Right ventricle myocardium superior (tissue), 1 donor: ENCODE measurements at places on chromosomes 5 and 9.

GRCh38 chr5:141917760-141918159 is 5.9 kb upstream of the DELE1 start:
- no peak for DNase-seq

DNA sequence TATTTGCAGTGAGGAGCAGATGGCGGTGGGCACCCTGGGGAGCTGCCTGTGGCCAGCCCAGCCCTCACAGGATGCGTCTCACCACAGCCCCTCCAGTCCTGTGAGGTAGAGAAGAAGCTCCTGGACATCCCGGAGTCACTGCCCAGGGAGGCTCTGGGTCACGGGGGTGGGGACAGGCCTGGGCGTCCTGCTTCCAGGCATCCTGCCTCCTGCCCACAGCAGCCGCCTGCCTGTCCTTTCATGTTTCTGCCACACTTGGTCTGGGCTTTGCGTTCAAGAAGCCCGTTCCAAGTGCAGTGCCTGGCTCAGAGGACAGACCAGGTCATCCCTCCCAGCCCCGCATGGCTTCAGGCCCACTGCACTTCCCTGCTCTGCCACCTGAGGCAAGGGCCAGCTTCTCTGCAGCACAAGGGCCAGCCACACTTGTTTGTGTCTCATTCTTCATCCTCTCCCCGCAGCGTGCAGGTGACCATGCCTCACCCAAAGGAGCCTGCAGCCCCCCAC is 38.2 kb downstream of the ZDHHC11B start:
- no peak for DNase-seq

DNA sequence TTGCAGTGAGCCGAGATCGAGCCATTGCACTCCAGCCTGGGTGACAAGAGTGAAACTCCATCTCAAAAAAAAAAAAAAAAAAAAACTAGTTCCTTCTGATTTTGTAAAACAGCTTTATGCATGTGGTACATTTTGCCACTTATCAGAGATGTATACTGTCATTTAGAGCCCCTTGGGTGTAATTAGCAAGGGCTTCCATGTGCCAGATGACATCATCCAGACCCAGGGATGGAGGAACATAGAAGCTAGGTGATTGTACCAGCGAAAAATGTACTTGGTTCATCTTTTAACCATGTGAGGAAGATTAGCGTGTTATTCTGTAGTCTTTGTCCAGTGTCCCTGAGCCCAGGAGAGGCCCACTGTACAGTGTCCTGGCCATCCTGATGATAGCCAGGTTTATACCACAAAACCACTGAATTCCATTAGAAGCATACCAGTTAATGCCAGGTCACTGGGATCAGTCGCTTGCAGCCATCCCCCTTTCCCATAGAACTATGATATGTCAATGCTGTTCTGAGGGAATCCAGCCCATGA is 239.3 kb upstream of the SGCD start:
- no peak for DNase-seq

DNA sequence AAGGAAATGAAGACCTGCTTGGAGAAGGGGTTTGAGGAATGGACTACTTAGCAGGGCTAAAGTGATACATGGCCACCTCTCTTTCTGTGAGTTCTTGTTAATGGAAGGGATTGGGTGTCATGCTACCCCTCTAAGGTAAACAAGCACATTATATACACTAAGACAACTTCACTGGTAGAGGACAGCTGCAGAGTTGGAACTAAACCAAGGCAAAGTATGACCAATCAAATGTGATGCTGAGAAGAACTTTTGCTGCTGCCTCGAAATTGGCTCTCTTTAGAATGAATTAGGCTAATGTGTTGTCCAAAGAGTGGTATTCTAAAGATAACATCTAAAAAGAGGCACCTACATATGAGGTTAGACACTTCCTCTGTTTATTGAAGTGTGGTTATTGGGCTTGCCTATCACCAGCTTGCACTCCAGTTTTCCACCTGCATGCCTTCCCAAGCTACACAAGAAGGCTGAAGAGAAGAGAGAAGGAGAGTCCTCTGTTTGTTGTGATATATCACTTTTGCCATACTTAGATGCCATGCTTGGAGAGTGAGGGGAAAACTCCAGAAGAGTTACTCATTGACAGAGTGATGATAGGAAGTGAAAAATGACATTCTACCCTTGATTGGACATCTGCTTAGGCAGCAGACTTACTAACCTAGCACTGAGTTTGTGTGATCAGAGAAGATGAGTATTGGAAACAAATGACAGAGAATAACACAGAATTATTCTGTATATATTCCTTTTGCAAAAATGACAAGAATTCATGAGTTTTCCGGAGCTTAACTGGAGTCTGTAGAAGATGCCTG is 536.1 kb downstream of the ZNF608 start:
- no peak for DNase-seq

GRCh38 chr5:61290791-61291210 is 41.3 kb upstream of the ZSWIM6 start:
- DNase-seq, result no peak

- DNase-seq, result no peak
Observed at GRCh38 chr9:109969011-109969410, 189.0 kb downstream of the PALM2AKAP2 start.

GRCh38 chr5:139246394-139246793 is 47.1 kb upstream of the MATR3 start:
- DNase-seq, result no peak

DNA sequence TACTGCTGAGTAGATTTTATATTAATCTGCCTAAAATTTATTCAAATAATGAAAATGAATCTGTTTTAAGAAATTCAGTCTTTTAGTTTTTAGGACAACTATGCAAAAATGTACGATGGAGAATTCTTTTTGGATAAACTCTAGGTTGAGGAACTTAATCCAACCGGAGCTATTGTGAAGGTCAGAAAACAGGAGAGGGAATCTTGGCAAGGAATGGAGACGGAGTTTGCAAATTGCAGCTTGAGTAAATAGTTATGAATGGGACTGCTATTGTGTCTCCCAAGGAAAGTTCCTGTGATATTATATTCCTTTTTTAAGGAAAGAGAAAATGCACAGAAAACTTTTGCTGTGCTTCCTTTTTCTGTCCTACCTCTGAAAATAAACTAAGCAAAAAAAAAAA is 67.9 kb downstream of the IQGAP2 start:
- DNase-seq, result no peak
